ENCODE measurements at places on chromosomes 2 and 18. TPM values are rescaled to one million over a fixed set of nuclear protein-coding genes. Genes with fewer than 3 reads are reported as not detected.
A peak's percentile ranks its signal among the peaks of the same experiment; 100 is the strongest.

DES gene
- total RNA-seq, result 0.68 TPM

SP5 gene
- not detected for total RNA-seq

PCARE gene
- total RNA-seq, result not detected

CASP8 gene
- total RNA-seq, result 27.2 TPM

FAP gene
- 3.3 TPM for total RNA-seq

GPR45 gene
- not detected for total RNA-seq

STARD6 gene
- total RNA-seq, result not detected

STPG4 gene
- total RNA-seq, result not detected

DNA sequence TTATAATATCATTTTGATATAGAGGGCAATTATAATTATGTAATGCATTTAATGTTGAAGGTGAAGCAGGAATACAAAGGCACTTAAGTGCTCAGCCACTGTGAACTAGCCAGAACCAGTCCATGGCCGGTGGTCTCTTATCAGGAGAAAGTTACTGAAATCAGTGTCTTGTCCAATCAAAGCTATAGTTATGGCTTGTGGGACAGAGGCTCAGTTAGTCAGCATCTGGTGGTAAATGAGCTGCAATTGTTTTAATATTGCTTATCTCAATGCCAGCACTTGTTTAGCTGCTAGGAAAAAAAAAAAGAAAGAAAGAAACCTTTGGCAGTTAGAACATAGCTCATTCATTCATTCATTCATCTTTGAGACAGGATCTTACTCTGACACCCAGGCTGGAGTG lies 3.8 kb upstream of the ALS2 start:
- no peak for DNase-seq

- DNase-seq, result peak; percentile 88
These were observed 44.9 kb downstream of the DYSF start for GRCh38 chr2:71498261-71498701.

GRCh38 chr2:227335713-227336112 lies 10.7 kb downstream of the MFF start:
- no peak for DNase-seq

DNA sequence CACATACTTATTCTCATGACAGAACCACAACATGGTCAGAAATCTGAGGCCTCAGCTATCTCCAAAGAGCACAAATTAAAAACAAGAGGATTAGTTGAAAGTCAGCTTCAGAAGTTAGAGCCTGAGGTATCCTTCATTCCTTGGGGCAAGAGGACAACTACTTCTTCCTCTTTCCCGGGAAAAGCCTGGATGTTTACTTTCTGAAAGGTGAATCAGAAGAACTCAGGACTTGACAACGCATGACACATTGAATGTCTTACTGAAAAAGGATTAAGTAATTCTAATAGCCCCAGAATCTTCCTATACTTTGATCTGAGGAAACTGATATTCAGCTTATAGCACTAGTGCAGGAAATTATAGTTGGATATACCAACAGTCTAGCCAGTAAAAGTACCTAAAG lies 573.2 kb downstream of the METTL4 start:
- no peak for DNase-seq

DNA sequence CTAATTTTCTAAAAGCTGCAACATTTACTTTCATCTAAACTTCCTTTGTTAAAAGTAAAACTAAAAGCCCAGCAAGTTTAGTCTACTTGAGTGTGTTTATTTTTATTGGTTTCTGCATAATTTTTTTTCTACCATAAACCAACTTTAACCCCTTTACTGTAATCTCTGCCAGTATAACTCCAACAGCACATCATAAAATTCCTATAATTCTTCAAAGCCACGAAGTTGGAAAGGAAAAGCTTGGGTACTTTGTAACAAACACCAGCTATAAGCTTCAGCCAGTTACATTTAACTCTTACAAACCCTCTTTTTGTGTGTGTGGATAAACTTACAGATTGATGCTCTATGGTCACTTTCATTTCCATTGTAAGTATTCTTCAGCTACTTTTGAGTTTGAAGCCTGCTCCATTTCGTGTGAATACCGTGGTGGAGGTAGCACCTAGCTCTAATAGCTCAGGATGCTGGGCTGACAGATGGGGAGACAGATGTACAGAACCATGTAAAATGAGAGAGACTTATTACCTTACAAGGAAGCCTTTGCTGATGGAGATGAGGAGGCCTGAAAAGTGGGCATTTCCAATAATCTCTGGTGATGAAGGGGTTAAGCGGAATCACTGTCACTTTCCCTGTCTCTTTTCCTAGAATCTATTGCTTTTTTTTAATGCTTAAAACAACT lies 42.5 kb downstream of the ZEB2 start:
- DNase-seq, result peak; percentile 62

DNA sequence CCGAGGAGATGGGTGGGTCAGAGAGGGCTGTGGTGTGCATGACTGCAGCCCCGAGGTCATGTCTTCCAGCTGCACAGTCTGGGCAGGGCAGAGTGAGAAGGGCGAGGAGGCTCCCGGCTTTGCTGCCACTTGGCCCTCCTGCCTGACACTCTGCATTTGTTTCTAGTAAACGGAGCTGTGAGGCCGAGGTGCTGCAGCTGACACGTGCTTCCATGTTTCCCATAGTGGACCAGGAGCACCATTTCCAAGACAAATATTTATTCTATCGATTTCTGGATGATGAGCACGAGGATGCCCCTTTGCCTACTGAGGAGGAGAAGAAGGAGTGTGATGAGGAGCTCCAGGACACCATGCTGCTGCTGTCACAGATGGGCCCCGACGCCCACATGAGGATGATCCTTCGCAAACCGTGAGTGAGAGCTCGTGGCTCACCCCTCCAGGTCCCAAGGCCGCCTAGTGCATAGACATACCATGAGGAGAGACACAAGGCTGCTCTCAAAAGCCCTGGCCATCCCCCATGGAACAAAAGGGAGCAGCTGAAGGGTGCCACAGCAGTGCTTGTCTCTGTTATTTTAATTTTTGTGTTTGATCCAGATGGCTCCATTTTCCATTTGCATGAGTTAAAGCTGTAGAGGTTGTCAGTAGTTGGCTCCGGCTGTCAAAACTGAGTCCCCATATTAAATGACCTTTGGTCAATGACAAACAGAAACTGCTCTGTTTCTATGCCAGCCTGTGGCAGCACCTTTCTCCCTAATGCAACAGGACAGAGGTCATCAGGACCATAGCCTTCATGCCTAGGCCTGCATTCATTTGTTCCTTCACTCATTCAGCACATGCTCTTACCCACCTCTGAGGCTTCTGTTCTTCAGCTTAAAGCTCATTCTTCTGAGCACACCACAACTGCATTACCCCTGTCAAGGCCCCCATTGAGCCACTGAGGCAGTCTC lies 108.3 kb upstream of the MAP3K20 start:
- DNase-seq, result no peak

DNA sequence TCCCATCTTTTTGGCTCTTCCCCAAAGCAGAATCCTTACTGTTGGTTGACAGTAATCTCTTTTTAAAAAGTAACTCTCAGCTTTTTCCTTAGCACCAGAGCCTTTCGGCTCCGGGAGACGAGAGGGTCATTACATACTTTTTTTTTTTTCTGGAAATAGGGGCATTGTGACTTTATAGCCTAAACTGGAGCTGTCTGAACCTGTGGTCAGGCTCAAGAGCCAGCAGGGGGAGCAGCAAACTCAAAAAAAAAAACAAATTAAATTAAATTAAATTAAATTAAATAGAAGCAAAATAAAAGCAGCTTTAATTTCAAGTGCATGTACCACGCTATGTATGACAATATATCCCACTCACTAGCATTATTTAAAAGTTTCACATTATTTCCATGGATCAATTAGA lies 156.6 kb downstream of the DTNA start:
- no peak for DNase-seq

- no peak for DNase-seq
These were observed 847 bp downstream of the HOXD8 start for GRCh38 chr2:176130147-176130956.

GRCh38 chr2:231185050-231185725 lies 13.2 kb upstream of the ARMC9 start:
- DNase-seq, result no peak

DNA sequence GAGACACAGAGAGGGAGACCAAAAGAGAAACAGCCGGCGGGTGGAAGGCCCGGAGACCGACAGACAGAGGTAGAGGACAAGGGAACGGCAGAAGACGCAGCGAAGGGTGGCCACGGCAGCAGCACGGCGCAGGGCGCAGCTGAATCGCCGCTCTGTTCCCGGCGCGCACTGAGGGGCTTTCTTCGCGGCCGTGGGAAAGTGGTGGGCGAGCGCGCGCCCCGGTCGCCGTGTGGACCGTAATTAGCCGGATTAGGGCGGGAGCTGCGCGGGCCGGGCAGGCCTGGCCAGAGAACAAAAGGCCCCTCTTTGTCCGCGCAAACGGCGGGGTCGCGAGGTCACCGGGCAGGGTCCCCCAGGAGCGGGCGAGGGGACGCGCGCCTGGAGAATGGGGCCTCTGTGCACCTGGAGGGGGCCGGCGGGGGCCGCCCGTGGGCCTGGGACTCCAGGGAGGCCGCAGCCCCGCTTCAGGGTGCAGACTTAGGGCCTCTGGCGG lies 158.3 kb downstream of the ZFP36L2 start:
- DNase-seq, result no peak

GRCh38 chr2:157158111-157158510 lies 99.4 kb upstream of the GALNT5 start:
- DNase-seq, result no peak

DNA sequence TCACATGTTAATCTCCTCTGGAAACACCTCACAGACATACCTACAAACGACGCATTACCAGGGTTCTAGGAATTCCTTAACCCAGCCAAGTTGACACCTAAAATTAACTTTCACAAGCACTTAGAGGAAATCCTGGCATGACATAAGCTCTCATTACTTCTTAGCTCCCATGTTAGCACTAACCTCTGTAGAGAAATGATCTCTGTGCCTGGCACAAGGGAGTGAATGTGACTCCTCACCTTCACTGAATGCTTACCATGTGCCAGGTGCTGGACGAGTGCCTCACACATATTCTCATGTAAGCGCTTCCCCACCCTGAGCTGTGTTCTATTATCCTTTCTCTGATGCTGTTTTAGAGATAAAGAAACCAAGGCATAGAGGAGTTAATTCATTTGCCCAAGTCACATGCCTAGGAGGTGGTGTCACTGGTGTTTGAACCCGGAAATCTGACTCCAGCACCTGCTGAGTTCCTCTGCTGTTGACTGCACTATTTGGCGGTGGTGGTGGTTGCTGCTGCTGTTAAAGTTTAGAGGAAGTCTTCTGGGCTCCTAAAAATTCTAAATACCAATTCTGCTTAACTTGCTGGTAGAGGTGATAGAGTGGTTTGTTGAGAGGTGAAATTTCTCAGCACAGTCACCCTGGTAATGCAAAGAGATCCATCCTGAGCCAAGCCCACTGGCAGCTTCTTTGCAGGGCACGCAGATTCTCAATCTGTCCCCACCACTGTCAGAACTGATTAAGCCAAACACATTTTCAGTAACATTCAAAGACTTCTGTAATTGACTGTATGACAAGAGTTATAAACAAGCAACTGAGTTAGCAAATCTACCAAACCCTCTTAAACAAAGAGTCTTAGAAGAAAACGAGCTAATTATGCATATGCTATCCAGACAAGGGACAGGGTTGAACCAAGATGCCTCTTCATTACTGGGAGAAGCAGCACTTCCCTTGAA lies 200.3 kb downstream of the CMPK2 start:
- no peak for DNase-seq

GRCh38 chr2:36376319-36376765 lies 20.8 kb downstream of the CRIM1 start:
- peak; percentile 39 for DNase-seq

All from H4 (cell line).